ENCODE measurements at places on chromosomes 13 and 19.

GRCh38 chr19:50854636-50855410 lies at the start of gene KLK3:
KLK3 (plus strand) TSS chr19:50854915; CDS start chr19:50854956, 41 bp downstream.
- DNase-seq = no peak

DNA sequence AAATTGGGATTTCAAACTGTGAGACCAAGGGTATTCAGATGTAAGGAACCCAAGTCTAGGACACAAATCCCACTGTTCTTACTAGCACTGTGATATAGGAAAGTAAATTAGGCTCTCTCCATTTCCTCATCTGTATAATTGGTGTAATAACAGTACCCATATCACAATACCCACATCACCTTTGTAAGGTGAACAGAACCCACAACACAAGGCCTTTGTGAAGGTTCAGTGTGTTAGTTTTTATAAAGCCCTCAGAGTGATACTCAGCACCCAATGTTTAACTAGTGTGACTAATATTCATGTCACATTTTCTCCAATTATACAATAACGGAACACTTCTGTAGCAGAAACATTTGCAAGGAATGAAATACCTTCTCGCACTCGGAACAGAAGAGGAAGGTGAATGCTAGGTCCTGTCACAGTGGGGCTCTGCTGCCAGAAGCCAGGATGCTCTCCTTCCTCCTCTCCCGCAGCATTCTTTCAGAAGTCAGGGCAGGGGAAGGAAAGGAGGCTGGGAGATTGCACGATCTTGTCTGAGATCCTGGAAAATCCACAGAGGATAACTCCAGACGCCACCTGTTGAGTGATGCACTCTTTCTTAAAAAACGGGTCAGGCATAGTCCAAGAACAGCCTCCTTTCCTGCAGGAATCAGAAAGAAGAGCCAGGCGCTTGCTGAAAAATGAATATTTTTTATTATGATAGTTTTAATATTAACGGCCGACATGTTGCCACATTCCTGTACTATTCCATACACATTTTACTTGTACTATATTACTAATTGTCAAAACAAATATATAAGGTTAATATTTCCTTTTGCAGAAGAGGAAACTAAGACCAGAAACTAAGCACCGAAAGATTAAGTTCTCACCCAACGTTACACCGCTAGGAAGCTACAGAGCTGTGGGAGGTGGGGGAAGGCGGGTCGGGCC lies 762 bp downstream of the ZNF45 start:
- DNase-seq = no peak

DNA sequence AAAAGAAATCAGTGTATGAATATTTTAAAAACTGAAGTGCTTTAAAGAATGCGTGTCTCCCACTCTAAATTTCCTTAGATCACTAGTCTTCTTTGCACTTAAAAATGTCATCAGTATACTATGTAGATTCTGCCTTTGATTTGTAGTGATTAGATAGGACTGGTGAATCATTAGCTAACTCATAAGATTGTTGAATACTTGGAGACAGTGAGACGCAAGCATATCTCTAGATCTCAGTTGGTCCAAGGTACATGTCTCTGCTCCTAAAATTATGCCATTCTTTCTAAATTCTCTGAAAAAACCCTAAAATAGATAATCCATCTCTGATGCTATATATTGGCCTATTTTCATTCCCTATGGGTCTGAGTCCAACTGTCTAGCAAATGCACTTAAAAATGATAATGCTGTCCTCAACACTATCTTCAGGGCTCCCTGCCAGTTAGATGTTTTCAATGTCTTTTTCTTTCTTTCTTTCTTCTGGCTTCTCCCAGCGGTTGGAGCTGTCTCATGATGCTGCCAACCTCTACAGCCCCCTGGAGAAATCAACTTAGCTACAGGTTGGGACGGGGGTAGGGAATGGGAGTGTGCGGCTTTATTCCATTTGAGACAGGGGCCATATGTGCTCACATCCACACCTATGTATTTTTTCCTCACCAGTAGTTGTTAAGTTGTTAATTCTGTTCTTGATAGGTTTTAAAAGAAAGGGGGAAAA lies 301.0 kb downstream of the NDFIP2 start:
- DNase-seq = no peak

DNA sequence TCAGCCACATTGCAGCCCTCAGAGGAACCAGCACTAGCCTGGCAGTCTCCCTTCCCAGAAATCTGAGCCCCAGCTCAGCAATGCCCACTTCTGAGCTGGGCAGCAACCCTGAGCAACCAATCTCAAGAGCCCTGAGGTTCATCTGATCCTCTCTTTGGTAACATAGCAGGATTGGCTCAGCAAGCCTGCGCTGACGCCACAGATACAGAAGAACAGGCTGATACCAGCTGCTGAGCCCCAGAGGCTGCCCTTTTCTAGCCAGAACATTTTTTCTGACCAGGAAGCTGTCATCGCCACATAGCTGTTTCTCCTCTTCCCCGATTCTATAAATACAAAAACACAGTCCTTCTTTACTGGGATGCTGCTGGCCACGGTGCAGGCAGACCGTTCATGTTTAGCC lies 59.8 kb downstream of the TRPM4 start:
- DNase-seq = no peak

GRCh38 chr19:36059180-36059910 lies 4.6 kb downstream of the WDR62 start:
- no peak for DNase-seq

DNA sequence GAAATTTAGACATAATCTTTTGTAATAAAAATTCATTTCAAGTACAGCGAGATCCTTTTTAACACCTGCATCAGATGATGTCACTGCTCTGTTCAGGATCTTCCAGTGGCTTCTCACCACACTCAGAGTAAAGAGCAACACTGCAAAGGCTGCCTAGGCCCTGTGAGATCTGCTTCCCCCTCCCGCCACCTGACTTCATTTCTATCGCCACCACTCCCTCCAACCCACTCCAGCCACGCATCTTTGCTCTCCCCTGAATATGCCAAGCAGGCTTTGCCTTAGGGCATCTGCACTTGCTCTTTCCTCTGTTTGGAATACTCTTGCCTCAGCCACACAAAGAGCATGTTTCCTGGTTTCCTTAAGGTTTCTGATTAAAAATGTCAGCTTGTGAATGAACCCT lies 58.3 kb downstream of the MBNL2 start:
- DNase-seq = no peak

- no peak for DNase-seq
These were observed 12.6 kb downstream of the IRS2 start for GRCh38 chr13:109773786-109774185.

GRCh38 chr13:71399631-71400215 lies 467.3 kb downstream of the DACH1 start:
- DNase-seq = no peak

GRCh38 chr19:11423164-11423790 lies 4.2 kb upstream of the RGL3 start:
- no peak for DNase-seq

DNA sequence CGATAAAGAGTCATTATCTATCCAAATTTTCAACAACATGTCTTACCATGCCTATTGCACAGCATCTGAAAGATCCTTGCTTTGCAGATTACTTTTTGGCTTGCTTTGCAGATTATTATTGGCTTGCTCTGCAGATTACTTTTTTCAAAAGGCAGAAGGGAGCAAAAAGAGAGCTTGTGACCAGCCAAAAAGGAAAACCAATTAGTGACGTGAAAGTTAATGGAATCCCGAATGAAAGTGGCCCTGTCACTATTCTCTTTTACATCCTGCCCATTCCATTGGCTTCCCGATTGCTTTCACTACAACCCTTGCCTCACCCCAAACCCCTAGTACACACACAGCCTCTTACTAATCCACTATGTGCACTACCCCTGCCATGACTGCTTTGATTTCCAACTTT lies 81.3 kb downstream of the LHFPL6 start:
- DNase-seq = no peak

- DNase-seq = no peak
These were observed 82.4 kb downstream of the GGACT start for GRCh38 chr13:100506154-100506553.

GRCh38 chr19:29216021-29216420 lies 3.1 kb upstream of the UQCRFS1 start:
- no peak for DNase-seq

- no peak for DNase-seq
These were observed 52.8 kb downstream of the SERP2 start for GRCh38 chr13:44426461-44426860.

DNA sequence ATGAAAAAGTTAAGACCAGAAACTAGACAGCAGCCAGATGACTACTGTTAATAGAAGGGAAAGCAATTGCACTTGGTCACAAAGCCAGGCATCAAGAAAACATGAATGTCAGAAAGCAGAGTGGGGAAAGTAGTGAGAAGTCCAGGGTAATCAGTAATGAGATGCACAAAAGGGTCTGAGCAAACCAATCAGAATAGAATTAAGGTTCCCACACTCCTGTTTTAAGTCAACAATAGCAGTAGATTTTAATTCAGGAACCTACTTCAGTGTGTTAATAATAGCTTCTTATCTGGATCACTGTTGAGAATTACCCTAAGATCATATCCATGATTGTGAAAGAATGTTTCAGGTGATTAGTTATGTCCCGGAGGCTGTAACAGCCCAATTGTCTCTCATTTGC lies 72.6 kb upstream of the KLF5 start:
- DNase-seq = no peak

DNA sequence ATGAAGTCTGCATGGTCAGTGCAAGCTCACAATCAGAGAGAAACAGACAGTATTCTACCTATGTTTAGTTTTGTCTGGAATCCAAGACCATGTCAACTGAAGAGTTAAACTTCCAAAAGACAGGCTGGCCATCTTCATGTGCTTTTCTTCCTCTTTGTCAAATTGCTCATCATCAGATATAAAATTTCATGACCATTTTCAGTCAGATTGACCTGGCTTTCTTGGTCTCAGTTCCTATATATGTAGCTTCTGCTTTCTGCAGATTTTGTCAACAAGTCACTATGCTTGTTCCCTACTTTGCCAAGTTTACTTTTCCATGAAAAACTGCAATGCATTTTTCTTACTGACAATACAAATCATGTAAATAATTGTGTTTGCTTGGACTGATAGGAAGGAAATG lies 13.9 kb downstream of the SLC46A3 start:
- DNase-seq = no peak

DNA sequence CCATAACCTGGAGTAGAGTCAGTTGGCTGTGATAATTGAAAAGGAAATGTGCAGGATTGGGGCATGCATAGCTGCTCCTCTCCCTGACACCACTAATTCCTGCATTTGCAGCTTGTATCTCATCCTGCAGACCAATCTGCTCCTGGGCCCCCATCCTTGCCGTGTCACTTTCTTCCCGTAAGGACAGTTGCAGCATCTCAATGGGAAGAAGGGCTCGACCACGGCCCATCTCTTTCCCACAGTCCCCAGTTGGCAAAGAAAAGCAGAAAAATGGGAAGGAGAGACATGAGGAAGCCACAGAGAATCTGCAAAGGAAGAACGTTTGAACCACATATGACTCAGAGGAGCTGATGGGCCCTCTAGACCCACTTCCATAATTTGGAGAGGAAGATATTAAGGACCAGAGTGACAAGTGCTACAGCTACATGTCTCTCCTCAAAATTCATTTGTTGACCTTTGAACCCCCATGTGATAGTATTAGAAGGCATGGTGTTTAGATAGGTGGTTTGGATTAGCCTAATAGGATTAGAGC lies 1.8 kb upstream of the SIGLEC12 start:
- DNase-seq = no peak

GRCh38 chr13:111343186-111343805 lies 22.9 kb downstream of the TEX29 start:
- DNase-seq = no peak

GRCh38 chr13:112105244-112105681 lies 38.3 kb downstream of the SOX1 start:
- no peak for DNase-seq

GRCh38 chr13:39496506-39496905 lies 106.5 kb downstream of the LHFPL6 start:
- no peak for DNase-seq

DNA sequence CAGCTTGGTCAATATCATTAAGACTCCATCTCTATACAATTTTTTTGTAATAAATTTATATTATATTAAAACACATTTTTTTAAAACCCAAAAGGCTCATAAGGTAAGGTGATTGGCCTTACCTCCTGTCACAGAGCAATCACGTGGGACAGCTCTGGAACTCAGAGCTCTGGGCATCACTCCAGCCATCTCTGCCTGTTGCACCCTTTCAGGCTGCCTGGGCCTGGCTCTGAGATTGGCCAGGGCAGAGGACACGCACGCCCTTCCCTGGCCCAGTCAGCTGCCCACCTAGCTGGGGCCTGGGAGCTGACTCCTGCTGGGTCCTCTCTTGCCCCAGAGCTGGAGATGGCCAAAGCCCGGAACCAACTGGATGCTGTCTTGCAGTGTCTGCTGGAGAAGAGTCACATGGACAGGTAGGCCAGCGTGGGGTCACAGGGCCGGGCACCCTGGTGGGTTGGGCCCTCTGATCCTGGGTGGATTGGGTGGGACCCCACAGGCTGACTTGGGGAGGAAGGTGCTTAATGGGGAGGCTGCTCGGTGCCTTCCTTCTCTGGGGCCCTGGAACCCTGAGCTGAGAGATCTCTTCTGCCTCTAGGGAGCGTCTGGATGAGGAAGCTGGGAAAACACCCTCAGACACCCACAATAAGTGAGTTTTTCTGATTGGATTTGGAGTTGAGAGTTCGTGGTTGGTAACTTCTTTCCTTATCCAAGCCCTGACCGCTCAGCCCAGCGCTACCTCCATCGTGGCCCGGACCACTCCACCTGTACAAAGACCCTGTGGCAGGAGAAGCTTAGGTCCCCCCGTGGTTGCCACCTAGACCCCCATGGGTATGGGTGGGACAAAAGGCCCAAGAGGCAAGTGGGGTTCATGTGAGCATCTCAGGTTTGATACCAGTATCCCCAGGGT lies 3.7 kb downstream of the LIN37 start:
- DNase-seq = no peak

DNA sequence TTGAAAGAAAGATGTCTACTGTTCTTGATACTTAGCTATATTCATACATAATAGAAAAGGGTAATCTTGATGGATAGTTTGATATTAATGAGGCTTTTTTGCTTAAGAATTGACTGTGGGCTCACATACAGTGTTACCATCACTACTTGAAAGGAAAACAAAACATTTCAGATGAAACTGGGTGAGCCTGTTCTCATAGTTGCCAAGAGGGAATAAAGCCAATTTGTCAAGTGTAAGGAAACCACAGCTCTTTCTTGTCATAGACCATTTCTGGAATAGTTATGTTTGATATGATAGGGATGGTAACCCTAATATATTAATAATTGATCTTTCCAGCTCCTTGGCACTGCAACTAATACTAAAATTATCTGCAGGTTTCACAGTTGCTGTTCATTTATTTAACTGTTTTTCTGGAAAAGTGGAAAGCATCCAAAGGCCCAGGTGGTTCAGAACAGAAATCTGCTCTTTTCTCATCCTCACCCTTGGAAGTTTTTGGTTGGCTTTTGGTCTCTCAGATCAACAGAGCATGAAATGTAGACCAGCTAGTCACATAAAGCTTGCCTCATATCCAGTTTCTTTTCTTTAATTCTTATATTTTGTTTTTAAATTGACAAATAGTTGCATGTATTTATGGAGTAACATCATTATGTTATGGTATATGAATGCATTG lies 43.2 kb downstream of the ARHGEF7 start:
- DNase-seq = no peak

GRCh38 chr19:6739883-6740588 lies 556 bp downstream of the TRIP10 start:
- no peak for DNase-seq

Data from NCI-H1436 treated with DMSO at 0.1 percent for 48 hours (cell line).